ENCODE measurements at places on chromosomes 13 and 19.
A peak's percentile ranks its signal among the peaks of the same experiment; 100 is the strongest.

DNA sequence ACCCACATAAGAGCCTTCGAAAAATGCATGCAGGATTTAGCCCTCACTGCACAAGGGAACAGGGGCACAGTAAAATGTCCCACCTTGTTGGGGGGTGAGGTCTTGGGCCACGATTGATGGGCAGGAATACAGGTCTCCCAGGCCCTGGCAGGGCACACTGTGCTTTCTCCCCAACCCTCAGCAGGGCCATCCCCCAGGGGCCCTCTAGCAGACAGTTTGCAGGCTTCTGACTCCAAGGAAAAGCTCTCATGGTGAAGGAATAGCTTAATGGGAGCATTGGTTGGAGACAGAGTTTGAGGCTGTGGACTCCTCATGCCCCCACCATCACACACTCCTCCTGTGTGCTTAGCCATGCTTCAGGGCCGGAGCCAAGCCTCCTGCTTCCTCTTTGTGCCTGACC, 484.6 kb downstream of the ZNF536 start:
- DNase-seq = no peak

GRCh38 chr19:23823952-23824389, 65.3 kb upstream of the ZNF681 start:
- DNase-seq = peak; percentile 10

DNA sequence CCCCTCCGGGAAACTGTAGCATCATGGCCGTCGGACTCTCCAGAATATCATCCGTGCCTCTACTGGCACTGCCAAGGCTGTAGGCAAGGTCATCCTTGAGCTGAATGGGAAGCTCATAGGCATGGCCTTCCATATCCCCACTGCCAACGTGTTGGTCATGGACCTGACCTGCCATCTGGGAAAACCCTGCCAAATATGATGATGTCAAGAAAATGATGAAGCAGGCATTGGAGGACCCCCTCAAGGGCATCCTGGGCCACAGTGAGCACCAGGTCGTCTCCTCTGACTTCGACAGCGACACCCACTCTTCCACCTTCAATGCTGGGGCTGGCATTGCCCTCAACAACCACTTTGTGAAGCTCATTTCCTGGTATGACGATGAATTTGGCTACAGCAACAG, 41.9 kb upstream of the CALM3 start:
- DNase-seq = no peak

- DNase-seq = no peak
Measured at GRCh38 chr19:37114001-37114400, 35.8 kb downstream of the ZNF420 start.

- DNase-seq = no peak
Measured at GRCh38 chr13:93147946-93148345, 78.7 kb upstream of the GPC6 start.

- peak; percentile 95 for DNase-seq
Measured at GRCh38 chr19:3573858-3574637, 1.3 kb downstream of the HMG20B start.

Data from activated T-cell treated with anti-CD3 and anti-CD28 coated beads, Interleukin-2, amount 50 U/mL, for 72 hours (primary cell).